Stomach (tissue), 19 donors: ENCODE measurements at places on chromosomes 5 and 9. TPM values are rescaled to one million over a fixed set of nuclear protein-coding genes. Genes with fewer than 3 reads are reported as not detected.

- no peak for DNase-seq
- H3K27ac ChIP-seq, result peak overlapping the region; percentile 26
- no peaks in the 10 kb centered on the region for H3K36me3 ChIP-seq
- no peaks in the 10 kb centered on the region for H3K27me3 ChIP-seq
Measured at GRCh38 chr5:98309785-98310598, 463.5 kb upstream of the RGMB start.

GRCh38 chr9:84140535-84141101, 160.0 kb downstream of the RMI1 start:
- no peaks in the 10 kb centered on the region for H3K36me3 ChIP-seq
- DNase-seq, result peak; percentile 43
- H3K27ac ChIP-seq, result peak overlapping the region; percentile 11
- H3K4me3 ChIP-seq, result peak overlapping the region; percentile 40
- H3K4me1 ChIP-seq, result peaks cover 29% of the 10 kb centered on the region
- no peaks in the 10 kb centered on the region for H3K27me3 ChIP-seq

GRCh38 chr9:129888293-129889121, 53.2 kb downstream of the USP20 start:
- no peaks in the 10 kb centered on the region for H3K27me3 ChIP-seq
- peaks cover 46% of the 10 kb centered on the region for H3K4me1 ChIP-seq
- H3K4me3 ChIP-seq, result peak overlapping the region; percentile 23

GRCh38 chr9:17137566-17137965, 2.7 kb downstream of the CNTLN start:
- H3K27ac ChIP-seq, result no peak overlapping the region
- no peaks in the 10 kb centered on the region for H3K27me3 ChIP-seq
- no peak overlapping the region for H3K4me3 ChIP-seq
- DNase-seq, result no peak

- H3K27ac ChIP-seq, result no peak overlapping the region
- H3K27me3 ChIP-seq, result no peaks in the 10 kb centered on the region
- H3K4me3 ChIP-seq, result no peak overlapping the region
- no peaks in the 10 kb centered on the region for H3K36me3 ChIP-seq
Measured at GRCh38 chr9:13896922-13897835, 416.8 kb downstream of the NFIB start.

DNA sequence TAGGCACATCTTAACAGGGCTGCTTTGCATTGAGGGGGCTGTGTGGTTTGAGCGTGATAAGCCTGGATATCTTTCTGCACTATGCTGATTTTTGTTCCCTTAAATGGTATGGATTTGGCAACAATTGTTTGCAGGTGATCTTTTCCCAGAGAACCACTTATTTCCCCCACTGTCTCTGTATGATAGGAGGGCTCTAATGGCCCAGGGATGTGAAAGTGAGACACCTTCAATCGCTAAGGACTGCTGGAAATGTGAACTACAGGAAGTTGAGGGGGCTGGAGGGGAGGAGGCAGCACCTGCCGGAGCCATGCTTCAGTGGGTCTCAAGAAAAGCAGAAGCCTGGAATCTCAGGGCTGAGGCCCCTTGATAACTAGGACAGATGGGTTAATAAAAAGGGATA, 29.4 kb downstream of the SYK start:
- no peak for DNase-seq
- H3K4me1 ChIP-seq, result no peaks in the 10 kb centered on the region
- H3K27ac ChIP-seq, result no peak overlapping the region
- H3K27me3 ChIP-seq, result no peaks in the 10 kb centered on the region
- no peaks in the 10 kb centered on the region for H3K36me3 ChIP-seq

- peaks cover 50% of the 10 kb centered on the region for H3K4me1 ChIP-seq
- H3K27ac ChIP-seq, result no peak overlapping the region
- no peaks in the 10 kb centered on the region for H3K36me3 ChIP-seq
- DNase-seq, result no peak
- H3K27me3 ChIP-seq, result no peaks in the 10 kb centered on the region
Measured at GRCh38 chr9:134682651-134683364, 41.2 kb downstream of the COL5A1 start.

DNA sequence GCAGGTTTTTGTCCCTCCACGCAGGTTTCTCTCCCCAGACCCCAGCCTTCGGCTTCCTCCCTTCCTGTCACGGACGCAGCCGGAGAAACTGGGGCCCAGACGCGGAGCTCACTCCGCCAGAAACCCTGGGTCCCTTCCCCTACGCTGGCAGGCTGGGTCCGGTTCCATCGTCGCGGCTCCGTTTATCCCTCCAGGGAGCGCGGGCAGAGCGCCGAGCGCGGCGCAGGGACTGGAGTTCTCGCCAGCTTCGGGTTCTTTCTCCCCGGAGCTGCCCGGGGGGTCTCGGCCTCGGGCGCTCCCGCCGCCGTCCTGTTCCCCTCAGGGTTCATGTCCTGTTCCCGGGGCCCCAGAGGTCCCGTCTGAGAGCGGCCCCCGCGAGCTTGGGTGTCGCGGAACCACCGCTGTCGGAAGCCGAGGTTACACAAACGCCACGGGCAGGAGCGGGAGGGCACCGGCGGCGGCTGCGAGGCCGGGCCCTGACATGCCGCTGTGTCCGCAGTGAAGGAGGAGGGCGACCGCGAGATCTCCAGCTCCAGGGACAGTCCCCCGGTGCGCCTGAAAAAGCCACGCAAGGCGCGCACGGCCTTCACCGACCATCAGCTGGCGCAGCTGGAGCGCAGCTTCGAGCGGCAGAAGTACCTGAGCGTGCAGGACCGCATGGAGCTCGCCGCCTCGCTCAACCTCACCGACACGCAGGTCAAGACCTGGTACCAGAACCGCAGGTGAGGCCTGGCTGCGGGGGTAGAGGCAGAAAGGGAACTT, 4.6 kb downstream of the BARHL1 start:
- H3K36me3 ChIP-seq, result no peaks in the 10 kb centered on the region
- H3K27ac ChIP-seq, result no peak overlapping the region
- peaks cover 7% of the 10 kb centered on the region for H3K4me1 ChIP-seq
- no peak overlapping the region for H3K4me3 ChIP-seq
- no peak for DNase-seq
- H3K27me3 ChIP-seq, result peaks cover 79% of the 10 kb centered on the region

- H3K4me1 ChIP-seq, result no peaks in the 10 kb centered on the region
- H3K27ac ChIP-seq, result no peak overlapping the region
- no peak overlapping the region for H3K4me3 ChIP-seq
- H3K27me3 ChIP-seq, result no peaks in the 10 kb centered on the region
Measured at GRCh38 chr9:89372230-89372816, 54.0 kb downstream of the SECISBP2 start.

GRCh38 chr9:93645921-93646639, 69.7 kb downstream of the PHF2 start:
- H3K4me3 ChIP-seq, result no peak overlapping the region
- H3K4me1 ChIP-seq, result no peaks in the 10 kb centered on the region
- DNase-seq, result no peak
- peaks cover 55% of the 10 kb centered on the region for H3K36me3 ChIP-seq

DNA sequence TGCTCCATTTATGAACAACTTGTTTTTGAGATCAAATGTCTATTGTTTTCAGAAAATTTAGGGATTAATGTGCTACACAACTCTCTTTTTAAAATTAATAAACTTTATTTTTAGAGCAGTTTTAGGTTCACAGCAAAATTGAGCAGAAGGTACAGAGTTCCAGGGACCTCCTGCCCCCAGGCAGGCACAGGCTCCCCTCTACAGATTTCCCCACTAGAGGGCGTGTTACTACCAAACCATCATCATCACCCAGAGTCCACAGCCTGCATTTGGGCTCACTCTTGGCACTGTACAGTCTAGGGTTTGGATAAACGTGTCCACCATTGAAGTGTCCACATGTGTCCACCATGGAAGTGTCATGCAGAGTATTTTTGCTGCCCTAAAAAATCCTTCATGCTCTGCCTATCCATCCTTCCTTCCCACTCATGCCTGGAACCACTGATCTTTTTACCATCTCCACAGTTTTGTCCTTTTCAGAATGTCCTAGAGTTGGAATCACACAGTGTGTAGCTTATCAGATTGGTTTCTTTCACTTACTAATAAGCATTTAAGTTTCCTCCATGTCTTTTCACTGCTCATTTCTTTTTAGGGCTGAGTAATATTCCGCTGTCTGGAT, 61.7 kb downstream of the MRPL36 start:
- DNase-seq, result peak; percentile 24
- H3K4me3 ChIP-seq, result no peak overlapping the region
- no peak overlapping the region for H3K27ac ChIP-seq
- peaks cover 34% of the 10 kb centered on the region for H3K27me3 ChIP-seq
- H3K4me1 ChIP-seq, result no peaks in the 10 kb centered on the region

- H3K36me3 ChIP-seq, result no peaks in the 10 kb centered on the region
- peaks cover 20% of the 10 kb centered on the region for H3K4me1 ChIP-seq
- H3K27me3 ChIP-seq, result no peaks in the 10 kb centered on the region
- H3K4me3 ChIP-seq, result no peak overlapping the region
- no peak overlapping the region for H3K27ac ChIP-seq
- no peak for DNase-seq
Measured at GRCh38 chr9:70594386-70594944, 180.0 kb upstream of the KLF9 start.

DNA sequence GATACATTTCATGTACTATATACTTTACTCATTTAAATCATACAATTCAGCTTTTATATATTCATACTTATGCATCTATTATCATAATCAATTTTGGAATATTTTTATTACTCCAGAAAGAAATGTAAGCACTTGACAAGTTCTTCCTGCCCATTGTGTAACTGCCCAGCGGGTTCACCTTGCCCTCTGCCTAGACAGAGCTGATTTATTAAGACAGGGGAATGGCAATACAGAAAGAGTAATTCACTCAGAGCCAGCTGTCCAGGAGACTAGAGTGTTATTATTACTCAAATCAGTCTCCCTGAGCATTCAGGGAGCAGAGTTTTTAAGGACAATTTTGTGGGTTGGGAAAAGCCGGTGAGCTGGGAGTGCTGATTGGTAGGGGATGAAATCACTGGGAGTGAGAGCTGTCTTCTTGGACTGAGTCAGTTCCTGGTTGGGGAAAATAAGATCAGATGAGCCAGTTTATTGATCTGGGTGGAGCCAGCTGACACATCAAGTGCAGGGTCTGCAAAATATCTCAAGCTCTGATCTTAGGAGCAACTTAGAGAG, 16.1 kb upstream of the SPIN1 start:
- no peaks in the 10 kb centered on the region for H3K4me1 ChIP-seq
- no peak for DNase-seq
- H3K27ac ChIP-seq, result no peak overlapping the region
- H3K36me3 ChIP-seq, result no peaks in the 10 kb centered on the region

DNA sequence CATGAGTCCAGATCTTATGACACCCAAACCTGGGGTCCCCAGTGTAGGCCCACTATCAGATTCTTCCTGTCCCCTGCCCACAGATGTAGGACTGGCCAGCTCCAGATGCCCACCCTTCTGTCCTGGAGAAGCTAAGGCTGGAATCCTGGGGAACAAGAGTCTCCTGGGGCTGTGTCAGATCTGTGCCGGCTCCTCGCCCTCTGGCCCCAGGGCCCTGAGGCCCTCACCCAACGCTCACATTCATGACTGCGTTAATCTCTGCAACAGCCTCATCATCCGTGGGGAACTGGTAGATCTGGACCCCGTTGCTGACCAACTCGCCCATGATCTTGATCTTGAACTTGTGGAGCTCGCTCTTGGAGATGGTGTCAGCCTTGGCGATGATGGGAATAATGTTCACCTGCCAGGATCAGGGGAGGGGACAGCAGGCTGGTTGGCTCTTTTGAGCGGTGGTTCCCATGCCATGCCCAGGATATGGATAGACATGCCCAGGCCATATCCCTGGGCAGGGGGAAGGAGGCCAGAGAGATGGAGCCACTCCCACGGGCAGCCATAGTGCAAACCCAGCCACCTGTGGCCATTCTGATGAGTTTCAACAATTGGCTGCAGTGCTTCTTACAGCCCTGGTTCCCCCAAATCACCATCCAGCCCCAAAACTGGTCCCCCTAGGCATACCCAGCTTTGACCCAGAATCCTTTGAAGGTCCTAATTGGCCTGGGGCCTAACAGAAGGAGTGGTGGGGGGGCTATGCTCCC, 14.6 kb downstream of the SEPTIN8 start:
- H3K36me3 ChIP-seq, result peaks cover 58% of the 10 kb centered on the region
- H3K27ac ChIP-seq, result no peak overlapping the region
- no peak overlapping the region for H3K4me3 ChIP-seq
- DNase-seq, result no peak
- H3K4me1 ChIP-seq, result peaks cover 7% of the 10 kb centered on the region

DNA sequence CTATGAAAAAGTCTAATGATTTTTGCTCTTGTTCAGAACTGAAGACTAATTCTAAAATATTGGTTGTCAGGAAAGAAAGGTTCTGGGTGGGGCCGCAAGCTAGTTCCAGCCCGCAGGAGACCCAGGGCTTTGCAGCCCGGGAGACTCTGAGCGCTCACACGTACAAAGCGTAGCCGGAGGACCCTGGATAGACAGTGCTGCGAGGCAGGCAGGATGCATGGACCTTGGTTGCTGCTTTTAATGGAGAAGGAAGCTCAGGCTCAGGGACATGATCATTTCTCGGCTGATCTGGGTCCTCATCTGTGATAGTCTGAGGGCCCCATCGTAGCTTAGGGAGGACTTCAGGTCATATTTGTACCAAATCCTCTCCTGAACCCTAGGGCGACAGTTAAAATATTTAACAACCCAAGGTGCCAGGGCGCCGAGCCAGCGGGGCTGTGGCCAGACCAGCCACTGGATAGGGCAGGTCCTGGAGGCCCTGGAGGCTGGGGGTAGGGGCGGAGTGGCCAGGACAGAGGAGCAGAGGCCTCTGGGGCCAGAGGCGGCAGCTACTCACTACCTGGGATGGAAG, 70.1 kb upstream of the UNC5A start:
- DNase-seq, result peak; percentile 21
- peaks cover 87% of the 10 kb centered on the region for H3K27me3 ChIP-seq
- no peaks in the 10 kb centered on the region for H3K36me3 ChIP-seq
- H3K4me3 ChIP-seq, result no peak overlapping the region
- peaks cover 15% of the 10 kb centered on the region for H3K4me1 ChIP-seq
- H3K27ac ChIP-seq, result no peak overlapping the region

NTNG2 gene
- 0.18 TPM for total RNA-seq

PCDHGA4 gene
- 1.6 TPM for total RNA-seq

NUDT12 gene
- total RNA-seq, result 7.8 TPM

PHYHD1 gene
- total RNA-seq, result 24.1 TPM

CD180 gene
- total RNA-seq, result 1.2 TPM

IFNB1 gene
- total RNA-seq, result not detected

NIM1K gene
- 3.5 TPM for total RNA-seq

F2RL2 gene
- not detected for total RNA-seq

SLC46A2 gene
- not detected for total RNA-seq

PAXX gene
- 32.1 TPM for total RNA-seq

TXNDC8 gene
- not detected for total RNA-seq

SURF6 gene
- total RNA-seq, result 13.0 TPM

SHC3 gene
- total RNA-seq, result 1.2 TPM
